T-helper 9 cell (primary cell): ENCODE measurements at places on chromosomes 12 and 14.

DNA sequence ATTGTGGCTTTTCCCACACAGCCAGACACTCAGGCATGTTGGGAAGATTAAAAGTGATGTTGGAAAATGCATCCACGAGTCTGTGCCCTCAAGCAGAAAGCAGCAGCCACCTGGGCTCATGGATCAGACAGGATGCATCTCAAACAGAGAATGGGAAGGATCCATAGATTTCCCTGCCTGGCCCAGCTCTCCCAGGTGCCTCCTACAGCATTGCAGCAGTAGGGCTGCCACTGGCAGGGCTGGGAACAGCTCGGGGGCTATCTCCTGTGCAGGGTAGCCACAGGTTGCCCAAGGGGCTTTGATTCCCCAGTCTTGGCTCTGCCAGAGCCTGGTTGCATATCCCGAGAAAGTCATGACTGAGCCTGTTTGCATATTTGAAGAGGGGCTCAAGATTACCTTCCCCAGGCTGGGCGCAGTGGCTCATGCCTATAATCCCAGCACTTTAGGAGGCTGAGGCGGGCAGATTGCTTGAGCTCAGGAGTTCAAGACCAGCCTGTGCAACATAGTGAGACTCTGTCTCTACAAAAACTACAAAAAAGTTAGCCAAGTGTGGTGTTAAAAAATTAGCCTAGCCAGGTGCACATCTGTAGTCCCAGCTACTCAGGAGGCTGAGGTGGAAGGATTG is 19.5 kb downstream of the C14orf132 start:
- no peak for DNase-seq

GRCh38 chr12:120540445-120540844 is 6.3 kb downstream of the RNF10 start:
- DNase-seq, result no peak

DNA sequence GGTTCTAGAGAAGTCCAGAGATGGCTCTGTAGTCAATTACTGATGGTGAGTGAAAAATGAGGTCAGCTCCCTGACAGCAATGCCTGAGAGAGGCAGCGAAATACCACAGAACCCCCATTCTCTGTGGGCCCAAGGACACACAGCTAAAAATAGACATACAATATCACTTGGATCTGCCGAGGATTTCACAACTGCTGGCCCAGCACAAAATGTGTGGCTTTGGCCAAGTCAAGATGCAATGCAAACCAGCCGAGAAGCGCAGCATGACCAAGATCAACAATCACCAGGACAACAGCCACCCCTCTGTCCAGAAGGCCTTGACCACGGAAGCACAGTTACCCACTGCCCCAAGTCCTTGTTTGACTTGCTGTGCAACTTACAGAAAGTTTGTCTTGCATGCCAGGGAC is 52.2 kb downstream of the CKAP4 start:
- no peak for DNase-seq

DNA sequence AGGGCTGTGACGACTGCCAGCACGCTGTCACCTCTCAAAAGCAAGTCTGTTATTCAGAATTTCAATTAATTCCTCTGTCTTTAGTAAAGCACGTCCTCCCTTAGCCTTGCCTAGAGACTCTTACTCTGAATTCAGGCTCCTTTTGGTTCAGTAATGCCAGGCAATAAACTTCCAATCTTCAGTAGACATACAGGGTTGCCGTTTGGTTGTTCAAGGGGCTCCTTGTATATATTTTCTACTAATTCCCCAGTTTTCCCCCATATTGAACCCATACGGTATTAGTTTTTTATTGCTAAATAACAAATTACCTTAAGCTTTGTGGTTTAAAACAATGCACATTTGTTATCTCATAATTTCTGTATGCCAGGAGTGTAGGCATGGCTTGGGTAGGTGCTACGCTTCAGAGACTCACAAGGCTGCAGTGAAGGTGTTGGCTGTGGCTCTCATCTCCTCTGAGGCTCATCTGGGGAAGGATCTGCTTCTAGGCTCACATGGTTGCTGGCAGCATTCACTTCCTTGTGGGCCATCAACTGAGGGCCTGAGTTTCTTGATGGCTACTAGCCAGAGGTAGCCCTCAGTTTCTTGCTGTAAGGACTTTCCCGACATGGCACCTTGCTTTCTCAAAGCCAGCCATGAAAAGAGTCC is 7.3 kb upstream of the CLECL1 start:
- DNase-seq, result no peak

DNA sequence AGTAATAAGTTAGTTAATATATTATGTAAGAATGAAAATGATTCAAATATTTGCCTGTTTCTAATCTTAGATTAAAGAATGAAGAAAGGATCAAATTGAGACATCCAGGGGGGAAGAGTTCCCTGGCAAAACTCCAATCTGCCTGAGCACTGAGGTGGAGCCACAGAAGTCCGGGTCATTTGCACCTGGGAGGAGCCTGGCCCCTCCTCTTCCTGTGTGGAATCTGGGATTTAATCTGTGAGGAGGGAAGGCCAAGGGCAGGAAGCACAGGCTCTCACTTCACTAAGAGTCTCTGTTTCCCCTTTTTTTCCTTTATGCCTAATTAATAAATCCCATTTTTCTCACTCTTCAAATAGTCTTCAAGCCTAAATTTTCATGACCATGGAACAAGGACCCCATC is 599.5 kb downstream of the FLRT2 start:
- no peak for DNase-seq

DNA sequence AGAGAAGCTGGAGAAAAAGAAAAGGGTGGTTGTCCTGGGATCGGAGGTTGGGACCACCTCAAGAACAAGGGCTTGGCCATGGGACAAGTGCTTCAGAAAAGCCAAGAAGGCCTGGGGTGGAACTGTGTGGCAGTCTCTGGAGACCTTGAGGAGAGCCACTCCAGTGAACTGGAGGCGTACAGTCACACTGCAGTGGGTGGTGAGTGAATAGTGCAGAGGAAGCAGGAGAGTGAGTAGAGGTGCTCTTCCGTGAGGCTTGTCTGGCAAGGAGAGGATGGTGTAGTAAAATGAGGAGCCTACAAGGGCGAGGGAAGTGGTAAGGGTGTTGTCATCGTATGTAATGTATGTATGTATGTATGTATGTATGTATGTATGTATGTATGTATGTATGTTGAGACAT is 20.9 kb downstream of the RASSF3 start:
- no peak for DNase-seq

DNA sequence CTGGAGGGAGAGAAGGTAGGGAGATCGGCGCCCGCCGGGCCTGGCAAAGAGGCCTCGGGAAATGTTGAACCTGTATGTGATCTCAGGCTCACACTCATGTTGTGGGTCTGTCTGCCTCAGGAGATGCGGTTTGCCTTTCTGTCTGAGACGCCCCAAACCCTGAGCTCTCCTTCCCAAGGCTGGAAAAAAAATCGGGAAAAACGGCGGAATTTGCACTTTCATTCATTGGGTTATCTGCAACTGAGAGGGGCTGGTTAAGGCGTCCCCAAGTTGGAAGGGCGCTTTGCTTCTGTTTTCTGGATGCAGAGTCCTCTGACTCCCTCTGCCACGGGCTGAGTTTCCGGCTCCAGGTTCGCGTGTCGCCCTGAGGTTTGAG is 5.0 kb upstream of the HOXC9 start:
- no peak for DNase-seq

- no peak for DNase-seq
Measured at GRCh38 chr14:29925736-29926135, 1.9 kb downstream of the PRKD1 start.

GRCh38 chr14:90319634-90320541 is 11.9 kb downstream of the NRDE2 start:
- no peak for DNase-seq

DNA sequence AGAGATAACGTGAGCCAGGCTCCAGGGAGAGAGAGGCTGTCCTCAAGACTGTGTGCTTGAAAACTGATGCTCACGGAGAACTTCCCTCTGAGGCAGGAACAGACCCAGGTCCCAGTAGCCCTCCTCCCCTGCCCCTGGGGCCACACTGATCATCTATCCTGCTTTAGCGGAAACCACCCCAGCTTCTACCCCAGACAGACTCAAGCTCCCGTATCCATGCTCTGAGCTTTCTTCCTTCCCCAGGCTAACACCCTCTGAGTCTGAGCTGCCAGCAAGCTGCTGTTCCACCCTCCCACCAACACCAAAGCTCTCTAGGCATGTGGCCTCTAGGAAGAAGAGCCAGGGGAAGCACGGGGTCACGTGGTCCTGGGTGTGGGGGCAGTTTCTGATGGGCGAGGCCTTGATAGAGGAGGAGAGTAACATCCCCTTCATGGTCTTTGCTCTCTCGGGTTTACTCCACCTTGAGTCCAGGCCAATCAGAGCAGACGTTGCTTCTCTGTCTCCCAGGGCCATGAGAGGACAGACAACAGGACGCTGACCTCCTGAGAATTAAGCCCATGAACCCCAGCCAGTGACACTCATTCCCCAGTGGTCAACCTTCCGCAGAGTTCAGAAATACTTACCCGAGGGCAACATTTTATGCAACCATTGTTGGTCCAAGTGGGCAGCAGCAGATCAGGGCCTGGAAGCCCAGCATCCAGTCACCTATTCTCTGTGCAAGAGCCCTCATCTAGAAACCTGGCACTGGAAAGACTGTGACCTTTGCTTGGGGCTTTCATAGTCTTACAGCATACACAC is 1.4 kb downstream of the PCK2 start:
- no peak for DNase-seq

DNA sequence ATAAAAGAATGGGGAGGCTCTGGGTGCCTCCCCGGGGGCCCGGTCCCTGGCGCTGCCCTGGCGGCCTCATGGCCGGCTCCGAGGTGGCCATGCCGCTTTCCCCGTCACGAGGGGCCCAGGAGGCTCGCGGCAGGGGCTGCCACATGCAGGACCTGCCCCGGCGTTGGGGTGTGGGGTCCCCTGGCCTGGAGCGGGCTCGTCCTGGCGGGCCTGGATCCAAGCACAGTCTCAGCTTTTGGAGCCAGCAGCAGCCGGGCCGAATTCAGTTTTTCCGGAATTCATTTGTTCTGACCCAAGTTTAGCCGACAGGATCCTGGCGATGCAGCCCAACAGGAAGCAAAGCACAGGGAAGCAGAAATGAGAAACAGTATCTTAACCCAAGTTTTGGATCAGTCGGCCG is 26.4 kb upstream of the AEBP2 start:
- no peak for DNase-seq

DNA sequence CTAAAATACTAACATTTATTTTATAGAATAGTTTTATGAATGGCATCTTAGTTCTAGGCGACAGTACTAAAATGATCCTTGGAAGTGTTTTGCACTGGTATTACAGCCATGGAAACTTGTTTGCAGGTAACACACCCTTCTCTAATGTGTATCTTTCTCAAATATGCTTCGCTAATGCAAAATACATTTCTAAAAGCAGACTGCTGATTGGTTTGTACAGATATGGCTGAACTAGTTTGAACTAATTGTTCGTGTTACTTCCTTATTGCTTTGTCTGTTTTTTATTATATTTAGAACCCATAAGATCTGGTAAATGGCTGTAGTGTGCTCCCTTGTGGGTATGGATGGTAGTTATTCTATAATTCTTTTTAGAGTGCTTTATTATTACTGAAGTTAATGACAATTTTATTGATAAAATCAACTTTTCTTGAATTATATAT is 53.0 kb downstream of the ATF7IP start:
- no peak for DNase-seq

DNA sequence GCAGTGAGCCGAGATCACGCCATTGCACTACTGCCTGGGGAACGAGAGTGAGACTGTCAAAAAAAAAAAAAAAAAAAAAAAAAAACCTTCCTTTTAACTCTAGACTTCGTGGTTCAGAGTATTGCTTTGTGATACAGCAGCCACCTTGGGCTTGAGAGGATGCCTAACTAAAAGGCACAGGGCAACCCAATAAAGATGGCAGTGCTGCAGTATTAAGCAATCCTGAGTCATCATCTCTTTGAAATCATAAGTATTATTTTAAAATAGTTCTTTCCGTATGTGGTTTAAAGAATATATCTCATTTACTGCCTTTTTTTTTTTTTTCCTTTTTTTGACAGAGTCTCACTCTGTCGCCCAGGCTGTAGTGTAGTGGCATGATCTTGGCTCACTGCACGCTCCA is 116.1 kb downstream of the PLEKHA5 start:
- no peak for DNase-seq

- DNase-seq, result no peak
Measured at GRCh38 chr12:14984036-14984435, 11.2 kb downstream of the PDE6H start.

GRCh38 chr12:118124333-118124874 is 11.5 kb upstream of the PEBP1 start:
- no peak for DNase-seq

GRCh38 chr12:80208071-80208470 is 108.7 kb downstream of the OTOGL start:
- DNase-seq, result no peak

GRCh38 chr12:8823565-8824300 is 1.3 kb downstream of the A2ML1 start:
- DNase-seq, result no peak

GRCh38 chr14:97602438-97603117 is 805.4 kb downstream of the VRK1 start:
- DNase-seq, result peak; percentile 67

- DNase-seq, result no peak
Measured at GRCh38 chr12:91344408-91344807, 161.8 kb upstream of the DCN start.

- no peak for DNase-seq
Measured at GRCh38 chr12:48311313-48311712, 39.4 kb downstream of the ZNF641 start.

- DNase-seq, result no peak
Measured at GRCh38 chr12:102916252-102917025, 605 bp downstream of the PAH start.

- DNase-seq, result no peak
Measured at GRCh38 chr12:97754306-97754705, 291.7 kb downstream of the RMST start.

DNA sequence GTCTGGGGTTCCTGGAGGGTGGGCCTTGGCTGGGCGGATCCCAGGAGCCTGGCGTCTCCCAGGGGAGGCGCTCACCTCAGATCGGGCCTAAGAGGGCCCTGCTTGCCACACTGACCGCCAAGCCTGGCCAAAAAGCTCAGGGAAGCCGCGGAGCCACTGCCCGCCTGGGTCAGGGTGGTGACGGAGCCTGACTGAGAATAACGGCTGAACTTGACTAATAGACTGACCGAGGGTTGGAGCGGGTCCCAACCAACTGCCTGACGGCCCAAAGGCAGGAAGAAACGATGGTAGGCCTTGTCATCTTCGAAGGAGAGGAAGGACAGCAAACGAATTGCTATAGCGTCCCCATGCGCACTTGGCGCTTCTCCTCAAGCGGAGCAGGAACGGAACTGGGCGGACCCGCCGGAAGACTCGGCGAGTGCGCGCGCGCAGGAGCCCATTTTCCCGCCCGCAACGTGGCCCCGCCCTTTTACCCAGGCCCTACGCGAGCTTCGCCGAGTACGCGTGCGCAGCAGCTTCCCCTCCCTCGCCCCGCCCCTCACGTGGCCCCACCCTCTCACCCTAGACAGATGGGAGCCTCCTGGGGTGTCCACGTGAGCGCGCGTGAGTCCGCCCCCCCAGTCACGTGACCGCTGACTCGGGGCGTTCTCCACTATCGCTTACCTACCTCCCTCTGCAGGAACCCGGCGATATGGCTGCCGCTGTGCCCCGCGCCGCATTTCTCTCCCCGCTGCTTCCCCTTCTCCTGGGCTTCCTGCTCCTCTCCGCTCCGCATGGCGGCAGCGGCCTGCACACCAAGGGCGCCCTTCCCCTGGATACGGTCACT is at the start of the genes ERP29 and TMEM116:
TSS of gene ERP29 (plus strand) at position 652 of the 826 bp plus-strand sequence. CDS start at position 692, 40 bp downstream.
TSS of gene TMEM116 (minus strand) at position 391 of the 826 bp plus-strand sequence. CDS start 7,895 bp downstream, outside the sequence.
- peak; percentile 100 for DNase-seq

GRCh38 chr12:122097927-122098756 is 19.6 kb downstream of the MLXIP start:
- no peak for DNase-seq

GRCh38 chr12:133256321-133256720 is 20.6 kb upstream of the ANHX start:
- no peak for DNase-seq
